T-helper 22 cell (primary cell): ENCODE measurements at places on chromosomes 6 and 20.

DNA sequence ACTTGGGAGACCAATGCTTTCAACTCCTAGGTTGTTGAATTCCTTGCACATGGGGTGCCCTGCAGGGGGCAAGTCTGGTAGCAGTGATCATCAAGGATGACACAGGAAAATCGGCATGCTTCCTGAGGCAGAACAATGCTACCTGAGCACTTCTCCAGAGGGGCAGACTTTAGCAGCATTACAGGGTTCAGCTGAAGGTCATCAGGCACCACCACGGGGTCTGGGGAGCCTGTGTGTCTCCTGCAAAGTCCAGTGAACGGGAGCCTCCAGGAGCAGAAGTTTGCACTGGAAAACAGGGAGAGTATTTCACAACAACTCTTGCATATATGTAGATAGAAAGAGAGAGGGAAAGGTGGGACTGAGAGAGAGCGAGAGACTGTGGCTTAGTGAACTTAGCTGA, 10.2 kb downstream of the VSX1 start:
- DNase-seq: no peak

DNA sequence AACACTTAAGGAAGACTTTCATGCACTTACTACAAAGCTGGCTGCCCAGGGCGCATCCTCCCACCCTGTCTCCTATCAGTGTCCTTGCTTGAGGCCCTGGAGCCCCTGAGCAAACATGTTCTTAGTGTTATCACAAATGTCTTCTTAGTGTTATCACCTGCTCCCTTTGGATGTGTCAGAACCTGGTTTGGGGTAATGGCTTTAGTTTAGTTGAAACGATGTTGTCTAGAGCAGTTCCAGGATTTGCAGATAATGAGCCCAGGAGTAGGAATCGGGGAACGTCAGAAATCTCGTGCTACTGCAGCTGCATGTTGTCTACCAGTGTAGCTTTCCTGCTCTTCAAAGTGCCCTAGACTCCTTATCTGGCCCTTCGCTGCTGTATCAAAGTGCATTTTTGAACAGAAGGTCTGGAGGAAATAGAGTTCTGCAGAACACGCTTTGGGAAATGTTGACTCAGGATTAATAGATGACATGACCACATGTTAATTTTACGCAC, 69.6 kb downstream of the PHACTR2 start:
- DNase-seq: no peak

DNA sequence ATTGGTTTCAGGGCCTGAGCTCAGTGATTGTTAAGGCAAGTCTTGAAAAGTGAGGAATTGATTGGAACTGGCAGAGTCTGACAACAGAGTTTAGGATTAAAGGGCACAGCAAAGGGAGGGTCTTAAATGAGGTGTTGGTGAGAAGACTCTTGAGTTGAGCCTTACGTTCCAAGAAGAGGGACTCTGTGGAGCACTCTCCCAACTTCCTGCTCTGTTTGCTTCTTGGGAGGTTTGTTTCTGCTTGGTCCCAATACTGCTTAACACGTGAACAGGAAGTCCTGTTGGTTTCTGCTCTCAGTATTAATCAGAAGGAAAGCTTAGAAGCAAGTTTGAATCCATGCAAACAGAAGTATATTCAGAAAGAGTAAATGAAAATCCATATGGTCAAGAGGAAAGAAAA, 15.6 kb upstream of the SYNDIG1 start:
- no peak for DNase-seq

- DNase-seq: no peak
Measured at GRCh38 chr6:18323935-18324705, 59.8 kb upstream of the DEK start.

GRCh38 chr20:63826753-63827152, 4.3 kb downstream of the ZBTB46 start:
- DNase-seq: no peak

- DNase-seq: peak; percentile 50
Measured at GRCh38 chr6:36599791-36600209, 5.6 kb downstream of the SRSF3 start.

GRCh38 chr6:133512410-133513016, 271.4 kb downstream of the EYA4 start:
- no peak for DNase-seq

- no peak for DNase-seq
Measured at GRCh38 chr20:2261046-2261485, 34.7 kb upstream of the TGM3 start.

DNA sequence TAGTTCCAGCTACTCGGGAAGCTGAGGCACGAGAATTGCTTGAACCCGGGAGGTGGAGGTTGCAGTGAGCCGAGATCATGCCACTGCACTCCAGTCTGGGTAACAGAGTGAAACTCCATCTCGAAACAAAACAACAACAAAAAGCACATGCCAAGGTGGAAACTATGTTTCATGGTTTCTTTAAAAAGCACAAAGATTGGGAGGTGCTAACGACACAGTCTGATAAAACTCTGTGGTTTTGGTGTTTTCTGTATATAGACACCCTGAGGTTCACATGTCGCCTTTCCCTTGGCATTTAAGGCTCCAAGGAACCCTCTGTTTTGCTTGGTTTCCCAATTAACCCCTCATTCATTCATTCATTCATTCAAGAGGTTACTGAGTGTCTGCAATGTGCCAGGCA, 253.4 kb upstream of the SULF2 start:
- no peak for DNase-seq

- no peak for DNase-seq
Measured at GRCh38 chr20:24379484-24379927, 89.9 kb upstream of the SYNDIG1 start.

DNA sequence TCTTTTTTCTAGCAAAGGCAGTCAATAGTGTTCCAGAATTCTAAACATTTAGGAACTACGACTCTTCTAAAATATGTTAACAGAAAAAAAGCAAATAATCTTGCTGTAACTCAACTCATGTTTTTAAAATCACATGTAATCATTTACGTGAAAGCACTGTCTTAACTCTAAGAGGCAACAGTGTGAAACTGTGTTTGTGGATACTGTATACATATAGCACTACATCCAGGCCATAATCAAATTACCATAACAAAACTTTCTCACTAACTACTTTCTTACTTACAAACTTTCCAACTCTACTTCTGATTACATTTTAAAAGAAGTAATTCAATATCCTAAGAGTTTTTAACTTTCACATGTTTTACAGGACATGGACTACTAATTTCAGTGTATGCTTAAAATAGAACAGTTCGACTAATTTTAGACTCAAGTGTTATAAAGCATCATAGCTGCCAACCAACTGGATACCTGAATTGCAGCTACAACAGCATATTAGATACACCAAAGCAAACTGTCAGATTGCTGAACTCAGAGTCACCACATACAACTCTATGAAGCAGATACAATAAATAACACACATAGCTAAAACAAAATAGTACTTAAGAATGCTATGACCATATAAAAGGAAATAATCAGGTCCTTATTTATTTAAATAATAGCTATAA, 121.6 kb upstream of the BEND6 start:
- no peak for DNase-seq

GRCh38 chr6:93858213-93858612, 438.9 kb upstream of the EPHA7 start:
- DNase-seq: no peak

GRCh38 chr20:51554538-51555165, 12.1 kb upstream of the NFATC2 start:
- DNase-seq: no peak

- no peak for DNase-seq
Measured at GRCh38 chr20:39850246-39850645, 838.8 kb downstream of the MAFB start.

GRCh38 chr6:3260772-3261517, 2.2 kb downstream of the PSMG4 start:
- DNase-seq: no peak

- no peak for DNase-seq
Measured at GRCh38 chr20:25353747-25354705, 36.6 kb downstream of the ABHD12 start.
